ENCODE measurements at places on chromosomes 7 and 10.

- no peak for DNase-seq
Observed at GRCh38 chr10:50316695-50317648, 65.7 kb upstream of the ASAH2 start.

- no peak for DNase-seq
Observed at GRCh38 chr7:156652886-156653568, 12.5 kb downstream of the RNF32 start.

- DNase-seq, result no peak
Observed at GRCh38 chr7:25392588-25393338, 164.5 kb upstream of the NPVF start.

GRCh38 chr10:93435621-93436397 lies 46.3 kb downstream of the MYOF start:
- no peak for DNase-seq

DNA sequence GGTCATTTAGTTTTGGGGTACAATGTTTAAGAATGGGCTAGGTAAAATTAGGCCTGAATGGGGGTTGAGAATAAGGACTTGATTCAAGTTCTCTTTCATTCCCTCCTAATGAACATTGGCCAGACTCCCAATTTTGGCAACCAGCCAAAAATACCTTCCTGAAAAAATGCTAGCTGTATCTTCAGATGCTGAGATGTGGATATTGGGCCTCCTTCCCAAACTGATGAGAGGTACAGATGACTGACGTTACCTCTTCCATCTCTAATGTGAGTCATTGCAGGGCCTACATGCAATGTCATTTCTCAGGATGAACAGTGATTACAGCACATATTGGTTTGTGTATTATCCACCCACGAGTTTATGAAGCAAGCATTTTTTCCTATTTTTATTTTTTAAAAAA lies 151.6 kb downstream of the SND1 start:
- DNase-seq, result no peak

GRCh38 chr7:52917982-52918578 lies 117.4 kb upstream of the POM121L12 start:
- peak; percentile 4 for DNase-seq

GRCh38 chr7:17672783-17673182 lies 267.5 kb downstream of the SNX13 start:
- DNase-seq, result no peak

DNA sequence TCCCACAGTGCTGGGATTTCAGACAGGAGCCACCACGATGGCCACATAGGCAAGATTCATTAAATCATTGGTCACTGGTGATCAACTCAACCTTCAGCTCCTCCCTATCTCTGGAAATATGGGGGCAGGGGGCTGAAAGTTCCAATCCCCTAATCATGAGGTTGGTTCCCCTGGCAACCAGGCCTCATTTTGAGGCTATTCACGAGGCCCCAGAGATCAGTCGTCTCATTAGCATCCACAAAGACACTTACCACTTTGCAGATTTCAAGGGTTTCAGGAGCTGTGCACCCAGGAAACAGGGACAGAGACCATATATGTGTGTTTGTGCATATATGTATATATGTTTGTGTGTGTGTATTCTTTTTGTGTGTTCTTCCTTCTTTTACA lies 7.7 kb upstream of the GUSB start:
- no peak for DNase-seq

DNA sequence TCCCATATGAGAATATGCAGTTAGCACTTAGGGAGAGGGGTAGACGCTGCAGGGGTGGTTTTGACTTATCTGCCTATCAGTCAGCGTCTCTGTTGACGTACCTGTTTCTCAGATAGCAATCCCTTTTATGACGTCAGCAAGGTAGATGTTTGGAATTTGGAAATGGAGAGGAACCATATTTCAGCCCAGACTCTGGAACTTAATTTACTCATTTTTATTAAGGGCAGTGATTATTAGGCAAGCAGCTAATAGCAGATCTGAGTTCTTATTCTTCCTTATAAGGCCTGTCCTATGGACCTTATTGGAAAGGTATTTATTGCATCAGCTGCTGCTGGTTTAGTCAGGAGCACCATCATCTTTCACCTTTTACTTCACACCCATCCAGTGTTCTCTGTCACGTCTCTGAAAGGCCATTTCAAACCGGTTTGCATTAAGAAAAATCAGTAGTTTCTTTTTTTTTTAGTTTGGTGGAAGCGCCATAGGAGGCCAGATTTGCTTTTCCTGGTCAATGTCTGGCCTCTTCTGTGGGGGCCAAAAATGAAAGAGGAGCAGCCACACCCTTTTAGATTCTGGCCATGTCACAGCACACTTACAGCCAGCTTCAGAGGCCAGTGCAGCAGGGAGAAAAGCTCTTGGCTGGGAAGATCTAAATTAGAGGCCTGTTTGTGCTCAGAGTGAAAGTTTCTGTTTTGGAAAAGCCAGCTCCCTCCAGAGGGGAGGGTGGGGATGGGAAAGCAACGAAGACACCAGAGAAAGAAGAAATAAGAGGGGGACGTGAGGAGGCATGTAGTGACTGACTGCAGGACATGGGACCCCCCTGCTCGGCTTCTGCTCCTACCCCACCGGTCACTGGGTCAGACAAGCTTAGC lies 146.3 kb downstream of the TCF7L2 start:
- no peak for DNase-seq

DNA sequence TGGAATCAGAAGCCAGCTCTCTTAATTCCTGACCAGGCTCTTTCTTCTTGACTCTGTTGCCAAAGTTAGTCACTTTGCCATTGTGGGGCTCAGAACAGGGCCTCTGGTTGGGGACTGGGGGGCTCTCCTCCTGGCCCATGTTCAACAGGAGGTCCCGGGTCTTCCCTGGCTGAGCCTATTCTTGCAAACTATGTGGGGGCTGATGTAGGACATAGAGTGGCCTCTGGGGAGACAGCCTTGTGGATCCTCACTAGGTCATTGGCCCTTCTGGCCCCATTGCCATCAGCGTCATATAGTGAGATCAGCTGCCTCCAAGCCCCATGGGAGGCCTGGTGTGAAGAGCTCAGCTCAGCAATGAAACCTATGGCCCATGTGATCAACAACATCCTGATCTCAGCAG lies 77.6 kb upstream of the LEP start:
- DNase-seq, result no peak

DNA sequence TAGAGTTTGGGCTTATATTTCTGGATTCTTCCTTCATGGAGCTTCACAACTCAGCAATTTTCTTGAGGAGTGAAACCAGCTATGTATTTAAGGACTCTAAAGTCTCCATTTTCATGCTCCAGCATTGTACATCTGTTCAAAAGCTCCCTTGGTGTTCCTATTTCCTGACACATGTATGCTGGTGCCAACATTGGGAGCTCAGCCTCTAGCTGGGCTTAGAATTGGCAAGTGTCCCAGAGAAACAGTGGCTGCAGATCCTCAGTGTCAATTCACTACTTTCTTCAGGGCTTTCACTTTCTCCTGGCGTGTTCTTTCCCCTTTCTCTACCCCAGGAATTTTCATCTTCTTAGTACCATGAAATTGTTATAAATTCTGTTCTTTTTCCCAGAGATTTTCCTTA lies 103.1 kb downstream of the ZNF467 start:
- no peak for DNase-seq

- no peak for DNase-seq
Observed at GRCh38 chr10:44910602-44911001, 535 bp upstream of the TMEM72 start.

GRCh38 chr10:128481152-128481840 lies 355.1 kb upstream of the MKI67 start:
- DNase-seq, result no peak

DNA sequence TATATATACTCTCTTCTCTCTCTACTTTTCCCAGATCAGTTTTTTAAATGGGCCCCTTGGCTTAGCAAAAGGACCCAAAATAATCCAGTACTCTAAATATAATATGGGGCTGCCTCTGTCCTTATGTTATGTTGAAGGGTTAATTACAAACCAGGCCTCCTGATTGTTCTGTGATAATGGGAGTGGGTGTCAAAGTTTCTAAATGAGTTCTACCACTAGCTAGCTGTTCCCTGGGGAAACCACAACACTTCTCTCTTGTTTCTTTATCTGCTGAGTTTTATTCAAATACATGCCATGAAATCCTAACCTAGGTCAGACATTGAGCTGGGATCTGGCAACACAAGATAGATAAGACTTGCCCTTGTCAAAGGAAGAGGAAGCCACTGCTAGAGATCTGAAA lies 3.8 kb downstream of the HTR5A start:
- DNase-seq, result no peak

GRCh38 chr7:70446448-70447143 lies 685.3 kb upstream of the GALNT17 start:
- DNase-seq, result no peak

GRCh38 chr10:116716381-116716780 lies 26.0 kb downstream of the HSPA12A start:
- DNase-seq, result no peak

DNA sequence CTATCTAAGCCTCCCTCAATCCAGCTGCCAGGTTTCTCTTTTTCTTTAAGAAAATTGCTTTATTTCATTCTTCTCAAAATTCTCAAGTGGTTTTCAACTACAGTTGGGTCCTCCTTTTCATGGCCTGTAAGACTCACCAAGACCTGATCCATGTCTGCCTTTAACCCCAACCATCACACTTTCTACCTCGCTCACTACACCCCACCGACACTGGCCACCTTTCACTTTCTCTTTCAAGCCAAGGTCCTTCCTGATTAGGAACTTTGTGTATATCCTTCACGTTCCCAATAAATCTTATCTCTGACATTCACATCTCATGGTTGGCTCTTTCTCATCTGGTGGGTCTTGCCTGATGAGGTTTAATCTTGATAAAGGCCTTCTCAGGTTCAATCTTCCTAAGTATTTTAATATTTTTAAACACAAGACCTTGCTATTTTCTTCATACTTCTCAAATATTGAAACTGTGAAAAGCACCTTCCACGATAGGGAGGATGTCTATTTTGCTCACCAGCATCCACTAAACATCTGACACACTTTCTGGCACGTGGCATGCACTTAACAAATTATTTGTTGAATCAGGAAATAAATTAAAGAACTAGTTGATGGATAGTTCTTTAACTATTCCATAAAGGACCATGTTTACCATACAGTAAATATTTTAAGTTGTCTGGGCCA lies 624.8 kb downstream of the GRID1 start:
- DNase-seq, result no peak

DNA sequence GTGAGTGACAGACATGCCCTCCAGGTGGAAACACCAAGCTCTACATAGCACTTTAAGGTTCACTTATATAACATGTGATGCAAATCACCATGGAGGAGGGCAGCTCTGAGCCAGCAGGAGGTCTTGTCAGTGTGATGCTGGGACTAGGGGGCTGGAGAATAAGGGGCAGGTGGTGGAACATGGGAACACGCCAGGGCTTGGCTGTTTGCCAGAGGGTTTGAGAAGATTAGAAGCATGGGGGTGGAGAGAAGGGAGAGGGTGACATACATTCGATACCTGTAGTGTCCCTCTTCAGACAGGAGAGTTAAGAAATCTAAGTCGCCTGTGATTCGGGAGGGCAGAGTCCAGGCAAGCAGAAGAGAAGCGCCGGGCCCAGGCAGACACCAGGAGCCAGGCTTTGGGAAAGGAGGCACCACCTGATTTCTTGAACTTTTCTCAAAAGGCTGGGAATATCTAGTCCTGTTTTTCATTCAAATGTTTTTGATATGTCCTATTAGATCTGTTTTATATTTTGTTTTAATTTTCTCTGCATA lies 16.9 kb upstream of the LAMB4 start:
- DNase-seq, result no peak

- DNase-seq, result peak; percentile 82
Observed at GRCh38 chr10:45581216-45581549, 91.4 kb downstream of the ZFAND4 start.

GRCh38 chr10:112834751-112835181 lies 115.3 kb upstream of the TCF7L2 start:
- no peak for DNase-seq

DNA sequence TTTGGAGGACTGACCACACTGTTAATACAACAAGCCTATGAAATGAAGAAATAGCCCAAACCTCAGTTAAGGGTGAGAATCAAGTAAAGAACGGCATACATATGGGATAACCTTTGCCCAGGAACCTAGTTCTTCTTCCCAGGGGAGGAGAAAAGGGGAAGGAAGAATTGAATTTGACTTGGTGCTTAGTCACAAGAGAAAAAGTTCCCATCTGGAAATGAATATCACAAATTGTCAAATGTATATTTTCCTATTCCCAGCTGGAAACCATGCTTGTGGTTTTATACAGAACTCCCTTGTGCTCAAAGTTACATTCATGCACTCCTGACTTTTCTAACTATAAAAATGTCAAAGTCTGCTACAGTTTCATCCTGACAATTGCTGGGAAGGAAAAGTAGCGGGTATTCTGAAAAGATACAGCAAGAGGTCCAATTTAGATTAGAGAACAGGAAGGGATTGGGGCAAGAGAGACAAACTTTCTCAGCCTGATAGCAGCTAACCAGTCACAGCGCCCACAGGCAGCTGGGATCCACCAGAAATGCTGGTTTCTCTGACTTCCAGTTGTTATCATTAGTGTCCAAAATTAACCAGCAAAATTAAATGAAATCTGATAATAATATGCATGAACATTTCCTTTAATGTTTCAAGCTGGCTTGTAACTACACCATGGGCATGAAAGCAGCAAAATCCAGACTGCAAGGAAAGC lies 18.6 kb upstream of the GSAP start:
- peak; percentile 8 for DNase-seq

- DNase-seq, result no peak
Observed at GRCh38 chr7:30751696-30752273, at the start of gene INMT. Gene INMT (plus strand): TSS chr7:30752135. CDS start chr7:30752151, 16 bp downstream.

DNA sequence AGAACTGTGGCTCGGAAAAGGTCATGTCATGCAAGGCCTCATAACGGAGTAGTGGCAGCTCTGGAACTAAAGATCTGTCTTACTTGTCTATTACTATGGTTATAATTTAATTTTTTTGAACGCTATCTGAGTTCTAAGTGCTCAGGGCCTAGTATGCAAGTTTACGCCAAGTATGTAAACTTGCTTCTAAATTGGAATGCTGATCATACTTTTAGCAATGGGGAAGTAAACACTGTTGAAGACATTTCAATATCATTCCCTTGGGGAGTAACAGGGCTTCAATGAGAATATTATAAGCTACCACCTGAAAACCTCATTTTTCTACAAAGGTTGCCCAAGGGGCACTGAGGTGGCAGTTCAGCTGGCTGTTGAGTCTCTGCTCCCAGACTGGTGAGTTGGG lies 69.5 kb upstream of the NFKB2 start:
- DNase-seq, result no peak

- no peak for DNase-seq
Observed at GRCh38 chr7:28536259-28536658, 123.9 kb downstream of the CREB5 start.

DNA sequence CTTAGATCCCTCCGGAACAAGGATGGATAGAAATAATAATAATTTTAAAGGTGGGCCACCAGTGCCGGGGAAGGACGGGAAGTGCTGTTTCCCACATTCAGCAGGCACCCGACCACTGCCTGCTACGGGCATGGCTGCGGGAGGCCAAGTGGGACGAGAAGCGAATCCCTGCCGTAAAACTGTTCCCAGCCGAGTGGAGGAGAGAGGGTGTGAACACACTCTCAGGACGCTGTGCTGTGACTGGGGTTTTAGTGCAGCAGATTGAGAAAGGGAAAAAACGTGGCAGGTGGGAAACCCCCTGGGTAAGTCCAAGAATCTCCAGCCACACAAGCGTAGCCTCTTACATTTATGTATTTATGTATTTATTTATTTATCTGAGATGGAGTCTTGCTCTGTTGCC lies 158.8 kb downstream of the DNAJB6 start:
- no peak for DNase-seq

Measured in erythroblast (primary cell).